ENCODE measurements at places on chromosomes 3 and 15.

GRCh38 chr15:70974004-70974832 is 81.6 kb downstream of the LRRC49 start:
- peak; percentile 12 for DNase-seq

- DNase-seq = no peak
Measured at GRCh38 chr15:83285284-83285978, 967 bp upstream of the BNC1 start.

DNA sequence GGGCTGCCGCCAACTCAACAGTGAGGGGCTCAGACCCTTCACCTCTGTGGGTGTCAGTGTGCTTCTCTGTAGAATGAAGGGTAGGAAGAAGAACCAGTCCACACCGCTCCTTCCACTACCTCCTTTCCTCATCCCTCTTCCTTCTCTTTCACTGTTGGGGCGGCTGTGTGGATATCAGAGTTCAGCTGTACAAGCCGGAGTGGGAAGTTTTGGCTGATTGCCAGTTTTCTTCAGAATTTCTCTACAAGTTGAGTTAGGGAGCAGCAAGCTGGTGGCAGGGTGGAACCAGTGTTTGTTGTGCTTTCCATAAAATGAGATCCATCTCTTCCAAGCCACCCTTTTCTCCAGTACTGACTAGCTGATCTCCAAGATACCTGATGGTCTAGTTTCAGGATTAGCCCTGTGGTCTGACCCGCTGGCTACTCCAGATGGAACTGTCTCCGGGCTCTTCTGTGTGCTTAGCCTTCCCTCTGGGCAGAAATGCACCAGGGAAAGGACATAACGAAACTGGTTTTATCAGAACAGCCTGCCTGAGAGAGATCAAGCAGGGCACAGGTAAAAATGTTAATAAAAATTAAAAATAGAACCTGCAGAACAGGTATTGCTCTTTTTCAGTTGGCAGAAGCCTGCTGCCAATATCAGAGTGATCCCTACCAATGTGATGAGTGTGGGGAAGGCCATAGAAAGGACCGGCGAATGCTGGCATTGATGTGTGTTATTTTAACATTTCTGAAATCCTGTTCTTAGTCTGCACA is 169.9 kb upstream of the TSC22D2 start:
- no peak for DNase-seq

DNA sequence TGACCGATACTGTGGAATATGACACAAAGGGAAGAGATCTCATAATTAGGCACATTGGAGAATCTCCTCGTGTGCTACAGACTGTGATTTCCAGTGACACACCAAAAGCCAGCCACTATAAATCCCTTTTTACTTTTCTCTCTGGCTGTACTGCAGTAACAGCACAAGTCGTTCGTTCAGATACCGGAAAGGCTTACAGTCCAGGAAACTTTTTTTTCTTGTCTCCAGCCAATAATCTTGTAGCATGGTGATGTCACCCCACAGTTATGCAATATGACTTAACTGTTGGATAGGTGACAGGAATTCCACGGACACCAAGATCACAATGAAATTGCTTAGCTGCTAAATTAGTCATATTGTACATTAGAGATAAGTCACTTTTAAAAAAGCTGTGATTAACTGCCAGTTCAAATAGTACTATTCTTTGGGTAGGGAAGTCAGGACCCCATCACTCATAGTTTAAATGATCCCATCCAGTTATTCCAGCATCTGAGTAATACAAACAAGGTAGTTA is 36.3 kb upstream of the TSC22D2 start:
- no peak for DNase-seq

GRCh38 chr3:120148187-120148949 is 54.1 kb upstream of the GSK3B start:
- no peak for DNase-seq

- DNase-seq = no peak
Measured at GRCh38 chr3:138245026-138245425, 57.9 kb downstream of the ARMC8 start.

DNA sequence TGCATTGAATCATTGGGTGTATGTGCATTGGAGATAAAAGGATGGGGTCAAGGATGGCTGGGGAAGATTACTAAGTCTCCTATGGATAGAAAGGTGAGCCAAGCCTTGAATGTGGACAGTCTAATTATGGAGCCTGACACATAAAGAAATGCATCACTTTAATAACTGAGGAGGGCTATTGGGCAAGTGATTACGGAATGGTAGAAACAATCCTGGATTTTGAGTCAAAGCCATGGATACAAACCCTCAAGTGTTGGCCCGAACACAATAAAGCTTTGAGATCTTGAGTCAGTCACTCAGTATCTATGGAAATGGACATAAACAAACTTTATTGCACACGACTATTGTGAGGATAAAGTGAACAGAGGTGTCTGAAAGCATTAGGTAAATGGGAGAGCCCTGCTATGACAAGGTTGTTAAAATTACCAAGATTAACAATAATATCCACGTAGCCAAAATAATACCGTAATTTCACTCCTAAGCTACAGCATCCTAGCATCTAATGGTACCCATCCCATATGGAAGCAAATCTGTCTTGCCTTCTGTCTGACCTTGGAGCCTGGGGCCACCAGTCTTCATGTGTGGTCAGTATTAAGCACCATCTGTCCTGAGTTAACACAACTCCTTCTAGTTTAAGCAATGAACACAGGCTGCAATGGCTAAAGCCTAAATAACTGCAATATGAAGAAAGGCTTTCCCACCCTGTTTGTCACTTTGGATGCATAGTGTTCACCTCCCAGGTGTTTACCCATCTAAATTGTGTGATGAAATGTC is 136.9 kb upstream of the PRICKLE2 start:
- no peak for DNase-seq

GRCh38 chr3:133956982-133957381 is 61.3 kb upstream of the RAB6B start:
- no peak for DNase-seq

GRCh38 chr15:51193526-51193925 is 98.8 kb upstream of the TNFAIP8L3 start:
- DNase-seq = no peak

- DNase-seq = no peak
Measured at GRCh38 chr3:94709249-94709902, 646.5 kb downstream of the NSUN3 start.

DNA sequence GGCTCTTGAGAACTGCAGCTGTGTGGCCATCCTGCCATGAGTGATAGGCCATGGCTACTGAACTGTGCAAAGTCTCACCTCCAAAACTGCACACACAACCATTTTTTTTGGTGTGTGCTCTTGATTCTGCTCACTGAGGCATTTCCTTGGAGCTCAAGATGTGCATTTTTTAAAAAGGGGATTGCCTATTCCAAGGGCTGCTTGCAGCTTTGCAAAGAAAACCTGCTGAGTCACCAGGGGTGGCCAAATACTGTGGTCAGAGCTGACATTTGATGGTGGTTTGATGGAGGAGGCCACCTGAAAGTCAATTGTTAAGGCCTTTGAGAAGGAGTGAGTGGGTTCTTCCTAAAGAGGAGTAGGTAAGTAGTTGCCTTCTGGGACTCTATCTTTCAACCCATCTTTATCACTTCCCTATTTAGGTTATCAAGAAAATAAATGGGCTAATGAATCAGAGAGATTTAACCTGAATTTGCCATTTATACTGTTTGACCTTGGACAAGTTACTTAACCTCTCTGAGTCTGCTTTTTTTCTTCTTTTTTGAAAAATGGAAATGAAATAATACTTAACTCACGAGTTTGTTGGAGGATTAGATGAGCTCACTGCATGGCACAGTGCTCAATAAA is 87.9 kb downstream of the CHST2 start:
- DNase-seq = no peak

- DNase-seq = peak; percentile 61
Measured at GRCh38 chr3:87298111-87298718, 21.8 kb upstream of the POU1F1 start.

- no peak for DNase-seq
Measured at GRCh38 chr15:67379530-67379929, 124.9 kb downstream of the IQCH start.

DNA sequence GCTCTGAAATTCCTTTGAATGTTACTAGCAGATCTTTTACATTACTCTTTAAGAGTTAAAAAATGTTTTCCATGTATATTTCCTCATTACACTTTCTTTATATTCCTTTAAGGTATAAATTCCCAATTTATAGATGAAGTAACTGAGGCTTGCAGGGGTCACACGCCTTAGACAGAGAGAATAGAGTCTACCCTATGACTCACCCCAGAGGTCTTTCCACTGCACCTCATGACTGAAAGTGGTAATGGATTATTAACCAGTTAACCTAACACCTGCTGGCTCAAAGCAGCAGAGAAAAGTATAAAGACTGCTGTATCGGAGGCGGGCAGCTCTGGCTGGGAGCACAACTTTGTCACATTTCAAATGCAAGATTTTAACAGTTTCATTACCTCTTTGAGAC is 37.7 kb downstream of the LDHAL6B start:
- no peak for DNase-seq

DNA sequence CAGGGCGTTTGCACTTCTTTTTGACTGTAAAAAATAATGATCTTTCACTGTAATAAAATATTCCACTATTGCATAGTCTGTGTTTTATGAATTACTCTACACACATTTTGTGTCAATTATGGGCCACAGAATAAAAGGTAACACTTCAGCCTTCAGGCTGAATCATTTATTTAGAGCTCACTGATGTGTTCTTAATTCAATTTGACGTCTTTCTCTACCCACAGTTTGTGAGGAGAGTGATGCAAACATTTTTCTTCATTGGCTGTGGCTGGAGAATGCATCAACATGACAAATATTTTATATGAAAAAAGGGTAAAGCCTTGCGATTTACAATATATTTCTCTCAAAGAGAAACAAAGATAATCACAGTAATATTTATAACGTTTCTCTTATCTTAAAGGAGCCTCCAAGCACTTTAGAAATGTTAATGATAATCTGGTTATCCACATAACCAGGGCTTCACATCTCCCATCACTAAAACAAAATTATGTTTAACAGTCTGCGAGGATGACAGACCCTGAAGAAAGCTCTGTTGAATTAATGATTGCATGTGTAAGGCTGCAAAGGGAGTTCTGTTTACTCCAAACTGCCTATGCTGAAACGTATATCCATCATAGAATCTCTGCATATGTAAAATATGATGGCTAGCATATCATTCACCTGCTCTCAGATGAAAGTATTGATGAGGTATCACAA is 951.3 kb downstream of the ZPLD1 start:
- DNase-seq = no peak

DNA sequence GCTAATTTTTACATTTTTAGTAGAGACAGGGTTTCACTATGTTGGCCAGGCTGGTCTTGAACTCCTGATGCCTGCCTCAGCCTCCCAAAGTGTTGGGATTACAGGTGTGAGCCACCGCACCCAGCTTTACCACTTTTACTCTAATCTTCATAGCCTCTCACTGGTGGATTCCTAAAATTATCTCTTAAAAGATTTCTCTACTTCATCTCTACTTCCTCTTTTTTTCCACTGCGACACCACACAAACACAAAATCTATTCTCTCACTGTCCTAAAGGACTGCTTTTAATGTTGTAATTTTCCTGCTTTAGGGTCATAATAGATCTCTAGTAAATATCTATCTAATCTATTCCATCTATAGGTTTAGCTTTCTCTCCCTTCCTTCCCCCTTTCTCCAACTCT is 34.0 kb upstream of the TBL1XR1 start:
- DNase-seq = no peak

GRCh38 chr3:166478356-166478755 is 641.1 kb upstream of the BCHE start:
- no peak for DNase-seq

DNA sequence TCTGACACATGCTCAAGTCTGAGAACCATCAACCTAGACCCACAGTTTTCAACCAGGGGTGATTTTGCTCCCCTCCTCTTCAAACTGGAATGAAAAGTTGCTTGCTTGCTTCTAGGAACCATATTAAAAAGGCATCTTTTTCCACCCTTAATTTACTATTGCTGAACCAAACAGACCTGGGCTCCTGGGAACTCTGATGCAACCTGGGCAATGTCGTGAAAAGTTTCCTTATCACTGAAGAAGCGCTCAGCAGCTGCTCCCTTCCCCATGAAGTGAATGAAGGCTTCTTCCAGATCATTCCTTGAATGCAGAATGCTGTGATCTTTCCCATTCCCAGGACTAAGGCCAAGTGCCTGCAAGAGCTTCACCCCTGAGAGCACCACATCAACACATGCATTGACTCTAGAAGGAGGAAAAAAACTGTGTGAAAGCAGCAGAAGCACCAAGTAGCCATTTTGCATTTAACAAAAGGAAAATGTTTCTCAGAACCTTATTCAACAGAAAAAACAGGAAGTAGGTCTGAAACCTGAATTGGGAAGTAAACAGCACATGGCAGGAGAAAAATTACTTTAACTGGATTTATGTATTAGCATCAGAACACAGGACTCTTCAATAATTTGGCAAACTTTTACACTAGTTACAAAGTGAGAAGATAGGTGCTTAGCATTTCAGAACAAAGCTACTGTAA is 8.7 kb downstream of the ADPGK start:
- DNase-seq = no peak

Measured in inflammatory macrophage treated with lipopolysaccharide for 1 hour (primary cell).